Right forelimb (tissue), 1 donor: ENCODE measurements at places on chromosomes 4 and X.

GRCh38 chr4:38869511-38869910 is 1.9 kb downstream of the FAM114A1 start:
- DNase-seq, result no peak

GRCh38 chrX:148380650-148381561 is 119.5 kb upstream of the AFF2 start:
- DNase-seq, result no peak

GRCh38 chr4:59539401-59539800 is 1660.7 kb upstream of the ADGRL3 start:
- no peak for DNase-seq

GRCh38 chr4:25502115-25502514 is 125.1 kb downstream of the ANAPC4 start:
- no peak for DNase-seq

DNA sequence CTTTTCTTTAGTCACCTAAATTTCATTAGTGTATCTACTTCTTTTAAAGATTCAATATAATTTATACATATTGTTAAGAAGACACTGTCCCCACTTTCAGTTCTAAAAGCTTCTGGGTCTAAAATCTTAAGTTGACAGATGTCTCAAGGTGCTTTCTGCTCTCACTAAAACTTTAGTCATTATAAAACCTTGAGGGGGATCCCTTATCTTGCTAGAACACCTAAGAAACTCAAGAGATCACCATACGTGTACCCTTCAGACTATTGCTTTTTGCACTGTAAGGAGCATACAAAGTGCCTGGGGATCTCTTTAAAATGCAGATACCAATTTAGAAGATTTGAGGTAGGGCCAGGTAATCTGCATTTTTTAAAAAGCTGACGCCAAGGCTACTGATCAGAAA is 30.1 kb downstream of the CYBB start:
- no peak for DNase-seq

DNA sequence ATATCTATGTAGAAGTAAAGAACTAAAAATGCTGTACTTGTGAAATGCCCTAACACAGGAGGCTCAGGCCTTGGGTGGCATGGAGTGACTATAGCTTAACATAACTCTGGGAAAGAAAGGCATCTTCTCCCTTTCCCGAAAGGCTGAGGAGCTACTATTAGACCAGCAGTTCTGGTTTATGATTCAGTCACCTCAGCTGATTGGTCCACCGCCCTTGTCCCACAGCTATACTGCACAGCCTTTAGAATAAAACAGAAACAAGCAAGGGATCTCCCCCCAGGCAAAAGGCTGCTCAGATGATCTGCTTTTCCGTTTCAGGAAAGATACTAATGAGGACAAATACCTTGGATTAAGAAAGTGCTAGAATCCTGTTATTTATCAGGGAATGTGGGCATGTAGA is 171.3 kb downstream of the SNCA start:
- no peak for DNase-seq

GRCh38 chr4:185019456-185020292 is 1.4 kb downstream of the HELT start:
- no peak for DNase-seq

DNA sequence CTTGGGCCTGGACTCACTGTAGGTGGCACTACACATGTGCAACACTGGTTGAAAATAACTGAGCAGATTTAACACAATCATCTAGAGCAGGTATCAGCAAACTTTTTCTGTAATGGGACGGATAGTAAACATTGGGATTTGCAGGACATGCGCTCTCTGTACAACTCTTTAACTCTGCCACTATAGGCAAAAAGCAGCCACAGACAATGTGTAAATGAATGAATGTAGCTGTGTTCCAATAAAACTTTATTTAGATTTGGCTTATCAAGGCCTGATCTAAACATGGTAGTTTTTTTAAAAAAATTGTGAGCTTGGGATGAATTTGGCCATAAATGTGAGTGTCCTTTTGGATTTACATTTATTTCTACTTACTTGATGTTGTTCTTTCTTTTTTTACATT is 407.3 kb downstream of the FAT4 start:
- no peak for DNase-seq

GRCh38 chr4:53019485-53020382 is 157.6 kb downstream of the RASL11B start:
- no peak for DNase-seq

GRCh38 chr4:127182687-127183086 is 450.1 kb upstream of the INTU start:
- no peak for DNase-seq

DNA sequence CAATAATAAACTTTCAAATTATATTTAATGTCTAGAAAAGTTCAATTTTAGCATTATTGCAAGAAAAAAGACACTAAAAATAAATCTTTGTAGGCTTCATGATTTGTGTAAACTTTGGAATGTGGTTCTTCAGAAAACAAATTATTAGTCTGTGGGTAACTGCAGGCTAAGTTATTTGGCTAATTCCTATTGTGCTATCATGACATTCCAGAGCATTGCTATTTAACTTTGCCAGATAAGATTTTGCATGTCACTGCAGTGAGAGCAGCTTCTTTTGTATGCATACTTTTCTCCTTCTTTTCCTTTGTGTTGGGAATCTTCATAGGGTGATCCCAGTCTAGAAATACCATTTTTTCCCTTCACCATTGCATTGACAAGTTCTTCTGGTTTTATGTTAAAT is 130.0 kb downstream of the AWAT2 start:
- DNase-seq, result no peak

GRCh38 chrX:136541294-136541693 is 9.3 kb downstream of the VGLL1 start:
- DNase-seq, result no peak

DNA sequence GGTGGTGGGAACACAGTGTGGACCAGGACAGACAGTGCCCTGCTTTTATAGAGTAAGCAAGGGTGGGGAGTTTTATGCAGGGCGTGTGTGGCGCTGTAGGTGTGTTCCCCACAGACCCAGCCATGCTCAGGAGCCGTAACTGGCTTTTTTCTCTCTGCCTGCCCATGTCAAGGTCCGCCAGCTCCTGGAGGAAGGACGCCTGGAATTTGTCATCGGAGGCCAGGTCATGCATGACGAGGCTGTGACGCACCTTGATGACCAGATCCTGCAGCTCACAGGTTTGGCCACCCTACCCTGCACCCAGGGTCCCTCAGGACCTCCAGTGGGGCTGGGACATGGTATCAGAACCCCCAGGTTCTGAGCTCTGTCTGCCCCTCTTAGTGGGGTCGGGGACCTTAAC is 3.2 kb downstream of the MAN2B2 start:
- DNase-seq, result no peak

DNA sequence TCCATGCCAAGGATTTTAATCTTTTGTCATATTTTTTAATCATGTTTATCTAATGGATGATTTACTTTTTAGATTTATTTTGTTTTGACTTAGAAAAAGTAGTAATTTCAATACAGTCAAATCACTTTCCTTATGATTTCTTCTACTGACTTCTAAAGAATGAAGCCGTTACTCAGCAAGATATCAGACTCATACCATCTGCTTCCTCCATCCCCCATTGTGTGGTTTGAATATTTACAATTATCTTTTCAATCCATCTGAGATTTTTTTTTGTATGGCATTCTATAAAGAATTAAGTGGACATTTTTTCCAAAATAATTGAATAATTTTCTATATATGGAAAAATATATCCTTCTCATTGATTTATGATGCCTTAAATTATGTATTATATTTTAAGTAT is 565.4 kb upstream of the ATOH1 start:
- DNase-seq, result no peak

GRCh38 chr4:187887906-187888305 is 107.7 kb upstream of the ZFP42 start:
- no peak for DNase-seq

- no peak for DNase-seq
Observed at GRCh38 chrX:103637604-103638338, 9.0 kb downstream of the TCEAL1 start.

- DNase-seq, result no peak
Observed at GRCh38 chr4:79575709-79576428, 167.8 kb upstream of the GK2 start.

- peak; percentile 77 for DNase-seq
Observed at GRCh38 chrX:68995780-68996551, 167.1 kb downstream of the EFNB1 start.

DNA sequence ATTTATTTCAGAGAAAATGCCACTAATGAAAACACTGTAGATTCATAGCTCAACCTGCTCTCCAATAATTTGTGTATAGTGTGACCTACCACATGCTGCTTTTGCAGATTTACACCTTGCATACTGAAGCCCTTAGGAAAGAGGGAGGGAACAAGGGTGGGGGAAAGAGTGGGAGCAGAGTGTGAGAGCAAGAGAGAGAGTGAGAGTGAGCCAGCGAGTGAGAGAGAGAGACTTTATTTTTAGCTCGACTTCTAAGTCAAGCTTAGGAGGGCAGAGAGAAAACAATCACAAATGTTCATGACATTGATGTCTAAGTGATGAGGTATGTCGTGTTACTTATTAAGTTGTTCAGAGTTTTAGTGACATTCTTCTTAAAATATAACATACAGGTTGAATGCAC is 112.5 kb upstream of the HAND2 start:
- no peak for DNase-seq

GRCh38 chr4:32841217-32841616 is 2121.0 kb downstream of the PCDH7 start:
- DNase-seq, result no peak

DNA sequence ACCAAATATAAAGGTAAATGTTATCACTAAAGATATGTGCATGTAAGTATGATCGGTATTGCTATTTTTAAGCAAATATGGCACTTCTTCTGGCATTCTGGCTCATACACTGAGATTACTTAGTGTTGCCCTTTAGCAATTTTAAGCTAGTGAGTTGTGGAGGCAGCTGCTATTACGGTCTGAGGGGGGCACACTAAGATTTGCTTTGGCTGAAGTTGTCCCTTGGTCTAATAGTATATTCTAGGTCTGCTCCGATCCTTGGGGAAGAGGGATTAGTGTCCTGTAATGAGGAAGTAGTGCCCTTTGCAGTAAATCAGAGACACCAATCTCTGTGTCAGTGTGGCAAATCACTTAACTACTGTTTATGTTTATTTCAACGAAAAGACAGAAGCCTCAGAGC is 196.5 kb upstream of the FTHL17 start:
- DNase-seq, result no peak

- no peak for DNase-seq
Observed at GRCh38 chr4:113645771-113646441, 115.6 kb downstream of the CAMK2D start.

DNA sequence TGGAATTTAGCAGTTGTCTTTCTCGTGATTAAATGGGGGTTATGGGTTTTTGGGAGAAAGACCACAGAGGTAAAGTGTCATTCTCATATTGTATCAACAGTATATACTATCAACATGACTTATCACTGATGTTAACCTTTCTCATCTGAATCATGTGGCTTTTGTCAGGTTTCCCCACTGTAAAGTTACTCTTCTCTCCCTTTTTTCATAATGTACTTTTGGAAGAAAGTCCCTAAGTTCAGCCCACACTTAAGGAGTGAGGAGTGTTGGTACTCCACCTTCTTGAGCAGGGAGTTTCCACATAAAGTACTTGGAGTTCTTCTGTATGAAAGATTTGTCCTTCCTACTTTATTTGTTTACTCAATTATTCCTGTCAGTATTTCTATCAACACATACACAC is 169.9 kb downstream of the ZNF330 start:
- DNase-seq, result no peak

GRCh38 chrX:133454491-133454914 is 39.2 kb upstream of the GPC4 start:
- no peak for DNase-seq

DNA sequence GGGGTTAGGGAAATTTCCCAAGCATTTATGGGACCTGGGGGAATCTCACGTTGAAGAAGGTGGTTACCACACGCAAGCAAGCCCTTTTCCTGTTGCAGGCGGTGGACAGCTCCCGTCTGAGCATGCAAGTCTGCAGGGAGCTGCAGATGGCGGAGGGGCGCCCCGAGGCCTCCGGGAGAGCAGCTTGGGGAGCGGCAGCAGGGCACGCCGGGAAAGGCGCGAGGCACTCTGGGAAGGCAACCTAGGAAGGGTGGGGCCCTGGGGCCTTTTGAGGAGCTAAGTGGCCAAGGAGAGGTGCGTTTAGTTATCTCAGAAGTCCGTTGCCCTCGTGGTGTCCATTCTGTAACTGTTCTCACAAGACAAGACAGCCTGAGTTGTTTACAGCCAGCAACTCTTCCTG is 57.0 kb upstream of the SLC25A4 start:
- DNase-seq, result no peak

GRCh38 chrX:17167915-17168314 is 207.1 kb upstream of the NHS start:
- no peak for DNase-seq
